ENCODE measurements at places on chromosomes 3 and 15.

DNA sequence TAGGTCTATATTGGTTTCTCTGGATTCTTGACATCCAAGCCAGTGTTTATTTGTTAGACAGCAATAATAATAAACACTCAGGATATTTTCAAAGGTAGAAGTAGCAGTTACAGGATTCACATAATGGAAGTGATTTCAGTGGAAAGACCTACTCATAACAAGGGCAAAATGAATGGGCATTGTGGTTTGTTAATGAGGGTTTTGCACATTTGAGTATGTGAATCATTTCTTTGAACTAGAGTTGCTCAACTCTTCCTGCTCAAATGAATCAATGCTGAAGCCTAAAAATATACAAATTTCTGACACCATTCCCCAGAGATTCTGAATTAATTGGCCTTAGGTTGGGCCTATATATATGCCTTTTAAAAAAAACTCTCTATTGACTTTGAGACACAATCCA, 4.1 kb upstream of the COL6A5 start:
- DNase-seq: no peak

GRCh38 chr3:184227481-184227935, 1.9 kb upstream of the VWA5B2 start:
- peak; percentile 55 for DNase-seq

- peak; percentile 69 for DNase-seq
These were observed 16.6 kb downstream of the GUCA1C start for GRCh38 chr3:108936924-108937689.

DNA sequence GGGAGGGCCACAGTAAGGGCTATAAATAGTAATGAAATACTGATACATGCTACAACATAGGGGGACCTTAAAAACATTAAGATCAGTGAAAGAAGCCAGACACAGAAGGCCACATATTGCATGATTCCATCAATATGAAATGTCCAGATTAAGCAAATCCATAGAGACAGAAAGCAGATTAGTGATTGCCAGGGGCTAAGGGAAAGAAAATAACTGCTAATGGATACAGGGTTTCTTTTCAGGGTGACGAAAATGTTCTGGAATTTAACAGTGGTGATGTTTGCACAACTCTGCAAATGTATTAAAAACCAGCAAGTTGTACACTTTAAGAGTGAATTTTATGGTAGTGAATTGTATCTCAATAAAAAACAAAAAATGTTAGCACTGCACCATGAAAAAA, 37.0 kb downstream of the PIK3R4 start:
- DNase-seq: no peak

DNA sequence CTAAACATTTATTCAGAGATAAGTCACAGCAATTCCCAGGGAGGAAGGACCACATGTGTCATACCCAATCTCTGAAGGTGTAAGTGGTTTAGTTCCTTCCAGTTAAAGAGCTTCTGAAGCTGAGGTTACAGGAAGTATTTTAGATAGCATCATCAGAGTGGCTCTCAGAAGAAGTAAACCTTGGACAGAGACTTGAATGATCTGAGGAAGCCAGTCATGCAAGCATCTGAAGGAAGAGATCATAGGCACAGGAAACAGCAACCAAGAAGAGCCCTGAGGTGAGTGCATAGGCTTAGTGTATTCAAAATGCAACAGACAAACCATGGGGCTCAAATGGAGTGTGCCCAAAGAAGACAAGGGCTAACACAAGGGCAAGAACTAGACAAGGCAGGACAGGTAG, 210.3 kb downstream of the ULK4 start:
- no peak for DNase-seq
